CD8-positive, alpha-beta memory T cell (primary cell): ENCODE measurements at places on chromosomes 1 and 21.

- no peak for DNase-seq
Observed at GRCh38 chr1:206430031-206430983, 40.0 kb upstream of the IKBKE start.

GRCh38 chr1:241630899-241631298, 9.3 kb downstream of the CHML start:
- no peak for DNase-seq

DNA sequence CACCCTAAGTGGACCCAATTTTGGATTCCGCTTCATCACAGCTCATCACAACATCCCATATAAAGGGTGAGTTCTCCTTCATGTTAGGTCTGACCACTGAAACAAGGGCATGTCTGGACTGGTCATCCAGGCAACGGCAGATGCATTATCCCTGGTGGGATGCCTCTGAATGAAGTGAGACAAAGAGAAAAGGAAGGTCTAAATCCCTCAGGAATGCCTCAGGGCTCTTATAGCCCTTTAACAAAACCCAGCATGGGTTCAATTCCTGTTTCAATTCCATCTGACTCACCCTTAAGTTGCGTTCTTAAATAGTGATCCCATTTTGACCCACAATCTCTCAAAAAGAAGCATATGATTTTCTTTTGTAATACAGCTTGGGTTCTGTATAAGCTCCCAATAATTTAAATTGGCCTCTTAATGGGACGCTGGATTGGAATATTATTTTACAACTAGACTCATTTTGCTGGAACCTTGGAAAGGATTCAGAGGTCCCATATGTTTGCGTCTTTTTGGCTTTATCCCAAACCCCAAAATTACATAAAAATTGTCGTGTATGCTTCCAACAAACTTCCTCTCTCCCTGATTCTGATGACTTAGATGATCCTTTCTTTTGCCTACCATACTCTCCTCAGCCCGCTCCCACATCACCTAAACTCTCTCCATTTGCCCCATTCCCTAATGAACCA, 287.4 kb upstream of the ZP4 start:
- DNase-seq = no peak

DNA sequence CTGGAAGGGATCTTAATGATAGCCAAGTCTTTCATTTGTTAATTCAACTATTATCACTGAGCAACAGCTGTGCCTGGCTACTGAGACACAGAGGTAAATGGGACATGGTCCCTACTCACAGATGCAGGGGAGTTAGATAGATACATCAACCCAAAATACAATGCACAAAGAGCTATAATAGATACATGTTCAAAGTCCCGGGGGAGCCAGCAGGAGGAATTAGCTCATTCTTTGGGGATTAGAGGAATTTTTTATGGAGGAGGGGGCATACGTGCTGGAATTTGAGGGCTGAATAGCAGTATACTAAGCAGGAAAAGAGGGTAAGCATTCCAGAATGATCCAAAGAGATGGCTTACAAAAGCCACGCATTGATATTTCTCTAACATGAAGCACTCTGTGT, 34.6 kb downstream of the C8B start:
- DNase-seq = no peak

DNA sequence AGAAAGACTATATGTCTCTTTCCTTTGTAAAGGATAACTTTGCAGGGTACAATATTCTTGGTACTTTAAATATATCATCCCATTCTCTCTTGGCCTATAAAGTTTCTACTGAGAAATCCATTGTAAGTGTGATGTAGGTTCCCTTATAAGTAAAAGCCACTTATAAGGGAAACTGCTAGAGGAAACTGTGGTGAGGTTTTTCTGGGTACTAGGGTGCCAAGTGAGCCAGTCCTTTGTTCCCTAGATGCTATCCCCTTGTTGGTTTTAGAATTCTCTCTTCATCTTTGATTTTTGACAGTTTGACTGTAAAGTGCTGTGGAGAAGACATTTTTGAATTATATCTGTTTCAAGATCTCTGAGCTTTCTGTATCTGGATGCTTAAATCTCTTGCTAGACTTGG, 108.9 kb upstream of the NEK7 start:
- no peak for DNase-seq

DNA sequence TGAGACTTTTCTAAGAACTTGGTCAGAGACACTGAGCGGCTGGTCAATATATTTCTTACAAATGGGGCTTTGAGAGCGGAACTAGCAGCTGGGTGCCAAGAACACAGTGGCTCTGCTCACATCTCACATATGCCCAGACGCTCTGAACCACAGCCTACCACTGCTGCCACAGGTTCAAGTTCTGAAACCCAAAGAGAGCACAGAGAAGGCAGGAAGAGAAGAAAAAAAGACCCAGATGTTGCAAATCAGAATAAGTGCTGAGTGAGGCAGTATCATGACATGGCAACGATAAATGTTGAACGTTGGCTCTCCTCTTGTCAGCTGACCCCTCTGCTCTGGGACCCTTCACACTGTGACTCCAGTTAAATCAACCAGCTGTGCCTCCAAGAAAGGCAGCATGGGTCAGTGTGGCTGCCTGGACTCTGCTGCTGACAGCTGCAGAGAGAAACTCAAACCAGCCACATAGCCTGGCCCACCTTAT, 26.4 kb downstream of the HIVEP3 start:
- DNase-seq = peak; percentile 67

GRCh38 chr1:223628233-223629125, 37.0 kb downstream of the CAPN8 start:
- DNase-seq = no peak

DNA sequence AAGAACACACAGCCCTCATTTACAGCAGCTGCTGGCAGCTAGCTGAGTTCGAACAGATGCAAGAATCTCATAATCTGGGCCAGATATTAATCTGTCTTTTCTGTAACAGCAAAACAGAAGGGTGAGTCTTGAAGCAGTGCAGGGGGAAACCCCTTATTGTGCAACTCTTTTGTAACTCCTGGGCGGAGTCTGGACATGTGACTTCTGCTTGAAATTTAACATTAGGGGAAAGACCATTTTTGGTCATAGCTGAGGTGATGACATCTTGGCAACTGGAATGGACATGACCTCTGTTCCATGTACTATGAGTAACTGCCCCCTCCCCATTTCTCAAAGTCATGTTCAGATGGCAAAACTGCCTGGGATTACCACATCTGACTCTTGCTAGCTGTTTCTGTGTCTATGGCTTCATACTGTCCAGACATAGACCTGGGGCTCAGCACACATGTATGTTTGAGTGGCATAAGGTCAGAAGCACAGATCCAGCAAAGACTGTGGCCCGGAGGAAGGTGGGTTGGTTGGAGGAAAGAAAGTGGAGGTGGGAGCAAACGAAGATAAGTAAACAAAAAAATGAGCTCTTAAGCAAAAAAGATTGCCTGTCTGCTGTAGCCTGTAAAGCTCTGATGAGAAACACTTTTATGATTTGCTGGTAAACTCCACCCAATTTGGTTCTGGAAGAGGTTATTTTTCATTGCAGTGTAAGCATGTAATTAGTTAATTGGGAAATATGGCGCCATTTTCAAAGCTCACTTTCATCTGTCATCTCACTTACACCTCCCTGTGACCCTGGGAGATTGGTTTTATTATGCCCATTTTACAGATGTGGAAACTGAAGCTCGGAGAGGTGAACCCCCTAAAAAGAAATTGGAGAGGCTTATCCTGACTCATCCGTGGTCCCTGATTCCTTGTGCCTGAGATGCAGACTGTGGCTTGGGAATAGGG, 26.1 kb downstream of the ETS2 start:
- peak; percentile 33 for DNase-seq

- no peak for DNase-seq
Observed at GRCh38 chr1:18811733-18812452, 47.6 kb downstream of the TAS1R2 start.

DNA sequence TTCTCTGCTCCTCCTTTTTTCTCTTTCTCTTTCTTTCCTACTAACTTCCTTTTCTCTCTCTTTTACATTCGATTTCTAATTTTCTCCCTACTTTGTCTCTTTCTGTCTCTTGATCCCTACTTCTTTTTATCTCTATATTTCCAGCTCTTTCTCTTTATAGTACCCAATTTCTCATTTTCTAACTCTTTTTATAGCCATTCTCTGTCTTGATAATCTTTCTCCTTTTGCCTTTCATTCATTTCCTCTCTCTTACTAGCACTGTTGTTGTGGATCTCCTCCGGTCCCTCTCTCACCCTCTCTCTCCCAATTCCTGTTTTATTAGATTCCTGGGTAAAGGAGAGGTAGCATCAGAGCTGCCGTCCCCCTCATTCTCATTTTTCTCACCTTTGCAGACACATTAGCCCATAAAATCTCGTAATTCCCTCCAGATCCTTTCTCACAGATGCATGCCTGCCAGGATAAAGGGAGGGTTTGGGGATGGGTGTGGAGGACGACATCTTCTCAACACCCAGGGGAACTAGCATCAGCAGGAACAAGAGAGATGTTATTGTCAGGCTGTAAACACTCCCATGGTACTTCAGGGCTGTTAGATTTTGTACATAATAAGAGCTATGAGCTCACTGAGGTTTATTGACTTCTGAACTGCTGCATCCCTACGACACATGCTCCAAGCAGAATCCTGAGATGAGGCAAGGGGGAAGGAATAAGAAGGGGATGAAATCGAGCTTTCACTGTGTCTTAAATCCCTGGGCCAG, 159.0 kb upstream of the GALNT2 start:
- no peak for DNase-seq

DNA sequence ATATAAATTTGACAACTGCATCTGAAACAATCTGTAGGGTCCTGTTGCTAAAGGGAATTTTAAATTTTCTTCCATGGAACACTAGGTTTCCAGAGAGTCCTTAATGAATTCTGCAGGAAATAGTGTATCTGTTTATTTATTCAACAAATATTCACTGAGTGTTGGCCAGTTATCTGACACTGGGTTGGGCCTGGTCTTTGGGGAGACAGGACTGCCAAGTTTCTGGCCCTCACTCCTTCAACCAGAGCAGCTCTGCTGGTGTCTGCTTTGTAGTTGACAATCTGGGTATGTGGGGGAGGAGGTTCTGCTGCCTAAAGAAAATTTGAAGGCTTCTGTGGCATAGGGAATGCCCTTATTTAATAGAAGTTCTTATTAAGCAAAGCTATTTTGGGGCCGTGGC, 26.1 kb upstream of the HUNK start:
- DNase-seq = no peak

DNA sequence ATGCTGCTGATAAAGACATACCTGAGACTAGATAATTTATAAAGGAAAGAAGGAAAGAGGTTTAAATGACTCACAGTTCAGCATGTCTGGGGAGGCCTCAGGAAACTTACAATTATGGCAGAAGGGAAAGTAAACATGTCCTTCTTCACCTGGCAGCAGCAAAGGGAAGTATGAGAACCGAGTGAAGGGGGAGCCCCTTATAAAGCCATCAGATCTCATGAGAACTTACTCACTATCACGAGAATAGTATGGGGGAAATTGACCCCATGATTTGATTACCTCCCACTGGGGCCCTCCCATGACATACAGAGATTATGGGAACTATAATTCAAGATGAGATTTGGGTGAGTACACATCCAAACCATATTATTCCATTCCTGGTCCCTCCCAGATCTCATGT, 154.4 kb downstream of the FASLG start:
- no peak for DNase-seq

GRCh38 chr1:47645151-47645550, 207.3 kb downstream of the FOXD2 start:
- no peak for DNase-seq

- peak; percentile 63 for DNase-seq
Observed at GRCh38 chr1:15684042-15684461, at the start of gene PLEKHM2. PLEKHM2 (plus strand) TSS chr1:15684320; CDS start chr1:15684559, 239 bp downstream.

- DNase-seq = no peak
Observed at GRCh38 chr1:184191181-184191621, 139.7 kb downstream of the TSEN15 start.

GRCh38 chr1:63887809-63888208, 114.0 kb downstream of the ROR1 start:
- no peak for DNase-seq

- no peak for DNase-seq
Observed at GRCh38 chr21:39363607-39364555, 15.0 kb upstream of the HMGN1 start.

DNA sequence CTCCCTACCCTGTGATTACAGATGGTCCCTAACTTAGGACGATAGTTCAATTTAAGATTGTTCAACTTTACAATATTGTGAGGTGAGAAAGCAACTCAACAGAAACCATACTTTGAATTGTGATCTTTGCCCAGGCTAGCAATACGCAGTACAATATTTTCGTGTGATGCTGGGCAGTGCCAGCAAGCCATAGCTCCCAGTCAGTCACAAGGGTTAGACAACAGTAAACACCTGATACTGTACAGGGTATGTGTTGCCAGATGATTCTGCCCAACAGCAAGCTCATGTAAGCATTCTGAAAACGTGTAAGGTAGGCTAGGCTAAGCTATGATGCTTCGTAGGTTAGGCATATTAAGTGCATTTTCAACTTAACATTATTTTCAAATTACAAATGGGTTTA, 11.9 kb downstream of the GPBP1L1 start:
- no peak for DNase-seq

DNA sequence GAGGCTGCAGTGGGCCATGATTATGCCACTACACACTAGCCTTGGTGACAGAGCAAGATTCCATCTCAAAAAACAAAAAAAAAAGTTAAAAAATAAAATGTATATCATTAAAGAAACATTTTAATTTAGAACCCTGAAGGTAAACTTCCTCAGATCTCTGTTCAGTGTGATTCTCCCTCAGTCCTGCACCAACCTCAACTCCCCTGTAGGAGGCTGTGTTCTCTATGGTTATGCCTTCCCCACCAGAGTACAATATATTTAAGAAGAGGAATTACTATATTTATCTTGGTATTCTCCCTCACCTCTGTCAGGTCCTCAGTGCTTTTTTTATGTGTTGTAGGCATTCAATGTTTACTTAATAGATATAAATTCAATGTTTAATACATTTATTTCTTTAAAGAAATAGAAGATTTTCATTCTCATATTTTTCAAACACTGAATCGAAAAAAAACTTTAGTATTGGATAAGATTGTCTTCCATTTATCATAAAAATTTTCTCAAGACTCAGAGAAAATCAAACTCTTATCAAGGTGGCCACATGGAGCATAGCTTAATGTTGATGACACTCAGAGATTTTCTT, 4.8 kb upstream of the LRRC8B start:
- peak; percentile 61 for DNase-seq

- no peak for DNase-seq
Observed at GRCh38 chr1:59505596-59506028, 208.7 kb downstream of the FGGY start.

- DNase-seq = no peak
Observed at GRCh38 chr1:222084996-222085395, 343.1 kb upstream of the DUSP10 start.

DNA sequence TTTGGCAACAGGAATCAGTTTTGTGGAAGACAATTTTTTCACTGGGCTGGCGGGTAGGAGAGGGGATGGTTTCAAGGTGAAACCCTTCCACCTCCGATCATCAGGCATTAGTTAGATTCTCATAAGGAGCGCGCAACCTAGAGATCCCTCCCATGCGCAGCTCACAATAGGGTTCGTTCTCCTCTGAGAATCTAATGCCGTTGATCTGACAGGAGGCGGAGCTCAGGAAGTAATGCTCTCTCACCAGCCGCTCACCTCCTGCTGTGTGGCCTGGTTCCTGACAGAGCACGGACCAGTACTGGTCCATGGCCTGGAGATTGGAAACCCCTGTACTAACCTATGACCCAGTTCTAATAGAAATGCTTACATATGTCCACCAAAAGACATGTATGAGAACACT, 96.6 kb upstream of the KIAA1614 start:
- DNase-seq = no peak
